ENCODE measurements at places on chromosomes 5 and 9.

DNA sequence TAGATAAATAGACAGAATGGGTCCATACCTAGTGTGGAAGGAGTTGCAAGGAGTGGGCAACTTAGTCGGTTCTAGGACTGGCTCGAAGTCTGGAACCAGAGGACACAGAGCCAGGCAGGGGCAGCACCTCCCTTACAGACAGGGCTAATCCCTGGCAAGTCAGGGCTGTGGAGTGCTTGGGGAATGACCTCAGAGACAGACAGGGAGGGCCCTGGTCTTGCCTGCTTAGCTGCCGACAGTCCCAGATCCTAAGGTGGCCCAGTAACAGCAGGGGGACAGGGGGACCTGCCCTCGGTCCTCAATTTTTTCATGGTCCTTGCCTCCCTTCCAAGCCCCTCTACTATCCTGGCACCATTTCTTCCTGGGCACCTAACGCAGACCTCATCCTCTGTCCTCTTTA, 222.4 kb upstream of the TNC start:
- H3K27ac ChIP-seq = no peak overlapping the region
- H3K27me3 ChIP-seq = no peaks in the 10 kb centered on the region
- H3K36me3 ChIP-seq = no peaks in the 10 kb centered on the region
- DNase-seq = no peak

DNA sequence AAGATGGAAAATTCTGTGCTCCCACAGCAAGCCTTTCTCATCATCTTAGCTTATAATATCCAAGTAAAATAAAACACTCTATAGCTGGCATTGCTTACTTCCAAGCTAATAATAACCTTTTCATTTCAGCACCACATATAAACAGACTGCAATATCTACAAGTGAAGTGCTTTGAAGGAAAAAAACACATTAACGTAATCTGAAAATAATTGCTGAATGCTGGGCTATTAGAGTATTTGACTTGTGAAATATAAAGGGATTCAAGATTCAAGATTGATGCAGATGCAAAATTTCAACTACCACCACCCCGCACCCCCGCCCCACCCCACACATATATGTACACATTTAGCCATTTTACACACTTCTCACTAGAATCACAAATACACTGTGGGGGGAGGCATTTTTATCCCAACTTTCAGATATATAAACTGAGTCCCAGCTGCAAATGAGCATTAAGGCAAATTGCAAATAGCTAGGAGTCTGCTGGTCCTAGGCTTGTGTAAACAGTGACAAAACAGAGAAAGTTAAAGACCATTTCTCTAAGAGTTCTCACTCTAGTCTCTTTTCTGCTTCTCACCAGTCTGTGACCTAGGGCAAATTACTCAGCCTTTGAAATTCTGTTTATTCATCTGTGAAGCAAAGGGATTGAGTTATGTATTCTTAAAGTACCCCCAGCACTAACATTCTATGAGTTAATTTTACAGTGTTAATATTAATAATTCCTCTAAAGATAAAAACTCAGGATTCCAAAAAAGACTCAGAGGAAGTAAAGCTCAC, 489.4 kb downstream of the PRELID2 start:
- no peak overlapping the region for H3K27ac ChIP-seq
- no peak for DNase-seq
- H3K4me3 ChIP-seq = no peak overlapping the region
- H3K4me1 ChIP-seq = no peaks in the 10 kb centered on the region

DNA sequence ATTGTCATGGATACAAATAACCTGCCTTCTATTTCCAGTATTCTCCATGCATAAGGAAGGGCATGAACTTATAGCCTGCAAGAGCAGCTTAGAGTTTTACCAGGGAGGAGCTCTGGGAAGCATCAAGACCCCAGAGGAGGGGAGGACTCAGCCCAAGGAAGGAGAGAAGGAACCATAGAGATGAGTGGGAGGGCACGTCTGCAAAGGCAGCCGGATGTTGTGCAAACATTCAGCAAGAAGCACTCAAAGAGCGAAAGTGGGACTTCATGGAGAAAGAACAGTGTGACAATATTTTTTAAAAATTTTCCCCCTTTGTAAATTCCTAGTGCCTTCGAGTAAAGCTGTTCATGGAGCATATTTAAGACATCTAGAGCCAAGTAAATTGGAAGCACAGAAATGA, 270.1 kb upstream of the PTGER4 start:
- no peak for DNase-seq
- H3K4me1 ChIP-seq = peaks cover 11% of the 10 kb centered on the region
- H3K27me3 ChIP-seq = no peaks in the 10 kb centered on the region

- H3K27me3 ChIP-seq = peaks cover 69% of the 10 kb centered on the region
- peaks cover 55% of the 10 kb centered on the region for H3K4me1 ChIP-seq
- H3K36me3 ChIP-seq = no peaks in the 10 kb centered on the region
- DNase-seq = peak; percentile 94
These were observed 1.3 kb upstream of the NFIB start for GRCh38 chr9:14314929-14315874.
